ENCODE measurements at places on chromosomes 3 and 15. TPM values are rescaled to one million over a fixed set of nuclear protein-coding genes. Genes with fewer than 3 reads are reported as not detected.

DNA sequence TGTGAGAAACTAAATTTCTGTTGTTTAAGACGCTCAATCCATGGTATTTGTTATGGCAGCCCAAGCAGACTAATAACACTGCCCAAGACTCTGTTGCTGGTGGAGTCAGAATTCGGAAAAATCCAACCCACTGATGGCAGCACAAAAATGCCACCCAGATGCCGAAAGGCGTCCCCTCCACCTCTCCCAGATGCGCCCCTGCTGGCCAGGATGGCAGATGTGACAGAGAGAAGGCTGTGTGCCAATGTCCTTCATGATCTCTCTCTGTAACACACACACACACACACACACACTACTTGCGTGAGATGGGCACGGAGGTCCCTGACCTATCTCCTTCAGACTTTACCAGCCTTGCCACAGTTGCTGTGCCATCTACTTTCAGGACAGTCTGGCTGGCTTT, 10.9 kb upstream of the LYSMD4 start:
- DNase-seq: no peak

DNA sequence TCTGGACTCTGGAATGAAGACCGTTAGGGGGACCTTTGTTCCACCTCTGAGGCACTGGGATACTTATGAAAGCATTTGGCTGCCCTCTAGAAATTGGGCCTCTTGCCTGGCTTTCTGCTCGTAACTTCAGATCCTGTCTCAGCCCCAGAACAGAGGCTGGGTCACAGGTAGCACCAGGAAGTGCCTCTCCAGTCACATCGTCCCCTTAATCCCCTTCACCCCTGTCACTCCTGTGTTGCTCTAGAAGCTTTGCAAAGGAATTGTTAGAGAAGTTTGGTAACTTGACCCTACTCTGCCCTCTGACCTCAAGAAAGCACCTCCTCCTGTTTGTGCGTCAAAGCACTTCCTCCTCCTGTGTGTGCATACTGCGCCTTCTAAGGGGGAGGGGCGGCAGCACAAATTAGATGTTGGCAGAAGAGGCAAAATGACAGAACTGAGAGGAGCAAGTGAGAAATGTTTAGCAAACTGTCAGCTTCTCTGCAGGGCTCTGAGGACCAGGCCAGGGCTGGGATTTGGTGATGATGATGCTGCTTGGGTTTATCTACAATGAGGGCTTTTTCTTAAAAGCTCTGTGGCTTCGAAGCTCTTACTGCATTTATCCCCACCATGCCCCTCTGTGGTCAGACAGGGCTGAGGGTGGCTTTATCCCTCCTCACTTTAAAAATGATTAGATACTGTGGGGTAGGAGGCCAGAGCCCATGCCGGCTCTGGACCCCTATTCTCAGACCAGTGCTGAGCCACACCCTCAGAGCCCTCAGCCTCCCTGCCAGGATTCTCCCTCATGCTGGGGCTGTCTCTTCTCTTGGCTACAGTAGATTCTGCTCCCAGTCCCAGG, 76.2 kb downstream of the LARS2 start:
- no peak for DNase-seq

DNA sequence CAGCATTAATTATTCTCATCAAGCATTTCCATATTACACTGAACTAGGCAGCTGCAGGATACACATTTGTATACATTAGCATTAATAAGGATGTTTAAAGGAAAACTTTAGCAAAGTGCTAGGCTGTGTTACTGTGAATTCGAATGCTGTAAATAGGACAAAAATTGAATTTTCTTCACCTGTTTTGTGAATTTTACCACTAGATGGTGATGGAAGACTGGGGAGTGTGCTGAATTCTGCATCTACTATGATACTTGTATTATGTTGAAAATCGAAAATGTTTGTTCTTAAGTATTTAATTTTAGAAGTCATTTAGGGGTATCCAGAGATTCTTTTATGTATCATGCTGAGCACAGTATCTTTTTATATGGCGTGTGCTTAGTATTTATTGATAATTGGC, 12.3 kb upstream of the P2RY14 start:
- DNase-seq: no peak

DNA sequence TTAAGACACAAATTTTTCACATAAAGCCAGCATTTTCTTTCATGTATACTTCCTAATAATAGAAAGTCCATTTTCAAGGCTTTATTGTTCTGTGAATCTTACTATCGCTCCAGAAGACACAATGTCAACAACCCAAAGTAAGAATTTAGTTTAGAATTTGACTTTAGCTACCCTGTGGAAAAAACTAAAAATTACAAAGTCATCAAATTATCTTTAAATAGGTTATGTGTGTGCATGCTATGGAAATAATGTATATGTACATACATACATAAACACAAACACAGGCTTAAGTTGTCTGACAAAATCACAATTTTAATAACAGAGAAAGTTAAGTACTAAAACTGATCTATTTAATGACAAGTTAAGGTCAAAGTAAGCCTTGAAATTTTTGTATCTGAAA, 20.2 kb upstream of the XXYLT1 start:
- no peak for DNase-seq

DNA sequence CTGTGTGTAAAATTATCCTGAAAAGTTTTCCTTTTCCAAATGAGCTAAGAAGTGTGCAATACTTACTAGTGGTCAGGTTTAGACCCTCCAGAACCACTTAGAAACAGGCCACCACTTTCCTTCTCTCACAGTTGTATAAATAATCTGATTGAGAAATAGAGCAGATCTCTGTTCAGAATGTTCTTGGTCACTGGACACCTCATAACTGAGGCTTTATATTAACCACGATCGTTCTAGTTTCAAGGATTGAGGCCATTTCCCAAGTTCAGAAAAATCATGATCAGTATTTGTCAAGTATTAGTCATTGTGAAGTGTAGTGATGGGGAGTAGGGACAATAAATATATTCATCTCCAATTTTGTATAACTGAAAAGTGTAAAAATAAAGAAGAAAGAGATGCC, 1.0 kb upstream of the MAP3K13 start:
- DNase-seq: no peak

DNA sequence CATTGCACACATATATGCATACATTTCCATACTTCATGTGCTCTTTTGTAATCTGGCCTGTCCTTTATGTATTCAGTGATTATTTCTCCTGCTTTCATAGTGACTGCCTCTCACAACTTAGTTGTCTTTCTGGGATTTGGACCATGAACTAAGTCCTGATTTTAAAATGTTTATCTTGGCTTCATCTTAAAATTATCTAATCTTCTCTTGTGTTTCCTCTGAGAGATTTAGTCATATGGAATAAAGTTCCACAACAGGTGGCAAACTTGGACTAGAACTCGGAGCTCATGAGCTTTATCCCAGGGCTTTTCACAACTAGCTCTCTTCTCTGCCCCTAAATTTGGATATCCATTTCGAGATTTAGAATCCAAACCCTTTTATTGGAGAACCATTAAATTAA, 44.3 kb downstream of the U2SURP start:
- no peak for DNase-seq

GRCh38 chr3:78729946-78730345, 1037.9 kb downstream of the ROBO1 start:
- DNase-seq: no peak

DNA sequence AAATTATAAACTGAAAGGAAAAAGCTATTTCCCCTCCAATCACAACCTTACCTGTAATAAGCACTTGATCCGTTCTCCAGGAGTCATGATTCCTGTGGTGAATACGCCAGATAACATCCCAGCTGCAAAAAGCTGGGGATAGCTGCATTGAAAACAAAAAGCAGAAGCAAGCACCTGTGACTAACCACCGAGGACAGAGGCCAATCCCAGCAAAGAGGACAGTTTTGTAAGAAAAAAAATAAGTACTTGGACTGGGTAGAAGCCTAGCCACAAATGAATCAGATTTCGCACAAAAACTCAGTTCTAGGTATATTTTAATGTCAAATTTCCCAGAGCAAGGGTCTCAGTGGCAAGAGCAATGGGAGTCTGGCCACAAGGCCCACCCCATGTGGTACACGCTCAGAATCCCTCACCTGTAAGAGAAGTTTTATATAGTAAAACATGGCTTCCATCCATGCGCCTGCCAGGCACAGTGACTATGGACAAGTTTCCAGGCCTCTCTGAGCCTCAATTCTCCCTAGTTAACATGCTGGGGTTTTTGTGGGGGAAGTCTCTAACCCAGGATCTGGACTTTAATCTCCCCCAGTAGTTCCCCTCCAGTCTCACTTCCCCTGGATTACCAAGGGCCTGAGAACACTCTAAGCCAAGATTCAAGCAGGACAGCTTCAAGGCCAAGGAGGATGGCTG, 19.2 kb downstream of the SLC25A20 start:
- DNase-seq: no peak

Gene MST1R
- total RNA-seq: 3.5 TPM

Gene CCR5
- total RNA-seq: 0.49 TPM

Gene BLM
- 0.67 TPM for total RNA-seq
